ENCODE measurements at places on chromosomes 2 and 18.

GRCh38 chr2:107146181-107146580 is 260.2 kb upstream of the ST6GAL2 start:
- no peaks in the 10 kb centered on the region for H3K27me3 ChIP-seq
- no peaks in the 10 kb centered on the region for H3K4me1 ChIP-seq
- no peak for DNase-seq
- no peak overlapping the region for H3K27ac ChIP-seq

GRCh38 chr2:143705108-143705707 is 576.0 kb downstream of the ARHGAP15 start:
- H3K27ac ChIP-seq: no peak overlapping the region
- no peaks in the 10 kb centered on the region for H3K27me3 ChIP-seq
- peaks cover 1% of the 10 kb centered on the region for H3K4me1 ChIP-seq
- no peak for DNase-seq

DNA sequence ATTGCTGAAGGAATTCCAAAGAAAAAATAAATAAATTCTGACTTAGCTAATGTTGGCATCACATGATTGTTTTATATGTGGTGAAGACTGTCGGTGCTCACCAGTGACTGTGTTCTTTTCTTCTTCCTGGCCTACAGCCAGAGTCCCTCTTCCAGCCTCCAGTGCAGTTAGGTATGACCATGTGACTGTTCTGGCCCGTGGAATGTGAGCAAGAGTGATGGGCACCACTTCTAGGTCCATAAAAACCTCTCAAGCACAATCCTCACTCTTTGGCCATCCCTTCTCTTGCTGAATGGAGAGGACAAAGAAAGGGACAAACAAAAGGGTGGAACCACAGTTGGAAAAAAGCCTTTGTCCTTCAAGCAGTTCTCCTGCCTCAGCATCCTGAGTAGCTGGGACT is 39.0 kb upstream of the BMPR2 start:
- no peak overlapping the region for H3K27ac ChIP-seq
- no peaks in the 10 kb centered on the region for H3K36me3 ChIP-seq
- H3K27me3 ChIP-seq: no peaks in the 10 kb centered on the region

- no peak overlapping the region for H3K4me3 ChIP-seq
- H3K27me3 ChIP-seq: no peaks in the 10 kb centered on the region
- peaks cover 3% of the 10 kb centered on the region for H3K4me1 ChIP-seq
- H3K36me3 ChIP-seq: no peaks in the 10 kb centered on the region
- H3K27ac ChIP-seq: no peak overlapping the region
- no peak for DNase-seq
Measured at GRCh38 chr2:41579806-41580205, 468.0 kb upstream of the PKDCC start.

DNA sequence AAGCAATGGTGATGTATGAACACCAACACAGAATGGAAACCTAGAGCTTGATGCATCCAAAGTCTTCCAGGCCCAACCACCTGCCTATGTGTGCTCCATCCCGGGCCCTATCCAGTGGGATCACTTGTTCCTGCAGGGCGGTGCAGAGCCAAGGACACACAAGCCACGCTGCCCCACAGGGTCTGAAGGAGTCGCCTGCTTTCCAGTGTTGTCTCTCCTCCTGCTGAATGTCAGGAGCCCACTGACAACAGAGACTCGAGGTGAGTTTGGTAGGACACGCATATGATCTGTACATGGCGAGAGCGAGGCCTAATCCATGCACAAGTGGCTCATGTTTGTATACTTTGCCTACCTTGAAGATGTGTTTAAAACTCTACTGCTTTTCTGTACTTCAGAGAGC is 70.9 kb upstream of the FHL2 start:
- no peak for DNase-seq
- H3K27me3 ChIP-seq: no peaks in the 10 kb centered on the region
- H3K36me3 ChIP-seq: no peaks in the 10 kb centered on the region
- H3K4me3 ChIP-seq: no peak overlapping the region

- no peak overlapping the region for H3K27ac ChIP-seq
- no peak overlapping the region for H3K4me3 ChIP-seq
- peaks cover 7% of the 10 kb centered on the region for H3K4me1 ChIP-seq
- DNase-seq: no peak
Measured at GRCh38 chr18:78242254-78242643, 737.4 kb upstream of the SALL3 start.

- H3K4me3 ChIP-seq: no peak overlapping the region
- DNase-seq: no peak
- no peak overlapping the region for H3K27ac ChIP-seq
Measured at GRCh38 chr2:128458505-128458904, 139.8 kb upstream of the HS6ST1 start.

GRCh38 chr2:20327370-20327769 is 23.3 kb downstream of the PUM2 start:
- no peak overlapping the region for H3K27ac ChIP-seq
- peaks cover 6% of the 10 kb centered on the region for H3K4me1 ChIP-seq
- H3K4me3 ChIP-seq: no peak overlapping the region
- H3K27me3 ChIP-seq: no peaks in the 10 kb centered on the region
- no peaks in the 10 kb centered on the region for H3K36me3 ChIP-seq

- no peak overlapping the region for H3K4me3 ChIP-seq
- H3K36me3 ChIP-seq: no peaks in the 10 kb centered on the region
- H3K27me3 ChIP-seq: no peaks in the 10 kb centered on the region
- no peaks in the 10 kb centered on the region for H3K4me1 ChIP-seq
- H3K27ac ChIP-seq: no peak overlapping the region
Measured at GRCh38 chr2:83784947-83785346, 674.1 kb downstream of the SUCLG1 start.

DNA sequence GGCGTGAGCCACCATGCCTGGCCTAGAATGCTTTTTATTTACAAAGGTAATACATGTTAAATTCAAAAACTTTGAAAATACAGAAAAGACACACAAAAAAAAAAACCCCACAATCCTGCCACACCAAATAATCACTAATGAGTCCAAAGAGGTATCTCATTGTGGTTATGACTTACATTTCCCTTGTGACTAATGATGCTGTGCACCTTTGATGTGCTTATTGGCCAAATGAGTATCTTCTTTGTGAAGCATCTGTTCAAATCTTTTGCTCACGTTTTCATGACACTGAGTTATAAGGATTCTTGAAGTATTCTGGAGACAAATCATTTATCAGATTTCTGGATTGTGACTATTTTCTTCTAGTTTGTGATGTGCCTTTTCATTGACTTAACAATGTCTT is 6.4 kb upstream of the NLRC4 start:
- H3K4me1 ChIP-seq: no peaks in the 10 kb centered on the region
- DNase-seq: no peak
- no peak overlapping the region for H3K27ac ChIP-seq
- no peaks in the 10 kb centered on the region for H3K36me3 ChIP-seq
- H3K27me3 ChIP-seq: no peaks in the 10 kb centered on the region
- no peak overlapping the region for H3K4me3 ChIP-seq

Data from ovary (tissue), 10 donors.